ENCODE measurements at places on chromosomes 5 and 9.
A peak's percentile ranks its signal among the peaks of the same experiment; 100 is the strongest.

GRCh38 chr5:664343-664993 lies 28.7 kb downstream of the TPPP start:
- no peak for DNase-seq

DNA sequence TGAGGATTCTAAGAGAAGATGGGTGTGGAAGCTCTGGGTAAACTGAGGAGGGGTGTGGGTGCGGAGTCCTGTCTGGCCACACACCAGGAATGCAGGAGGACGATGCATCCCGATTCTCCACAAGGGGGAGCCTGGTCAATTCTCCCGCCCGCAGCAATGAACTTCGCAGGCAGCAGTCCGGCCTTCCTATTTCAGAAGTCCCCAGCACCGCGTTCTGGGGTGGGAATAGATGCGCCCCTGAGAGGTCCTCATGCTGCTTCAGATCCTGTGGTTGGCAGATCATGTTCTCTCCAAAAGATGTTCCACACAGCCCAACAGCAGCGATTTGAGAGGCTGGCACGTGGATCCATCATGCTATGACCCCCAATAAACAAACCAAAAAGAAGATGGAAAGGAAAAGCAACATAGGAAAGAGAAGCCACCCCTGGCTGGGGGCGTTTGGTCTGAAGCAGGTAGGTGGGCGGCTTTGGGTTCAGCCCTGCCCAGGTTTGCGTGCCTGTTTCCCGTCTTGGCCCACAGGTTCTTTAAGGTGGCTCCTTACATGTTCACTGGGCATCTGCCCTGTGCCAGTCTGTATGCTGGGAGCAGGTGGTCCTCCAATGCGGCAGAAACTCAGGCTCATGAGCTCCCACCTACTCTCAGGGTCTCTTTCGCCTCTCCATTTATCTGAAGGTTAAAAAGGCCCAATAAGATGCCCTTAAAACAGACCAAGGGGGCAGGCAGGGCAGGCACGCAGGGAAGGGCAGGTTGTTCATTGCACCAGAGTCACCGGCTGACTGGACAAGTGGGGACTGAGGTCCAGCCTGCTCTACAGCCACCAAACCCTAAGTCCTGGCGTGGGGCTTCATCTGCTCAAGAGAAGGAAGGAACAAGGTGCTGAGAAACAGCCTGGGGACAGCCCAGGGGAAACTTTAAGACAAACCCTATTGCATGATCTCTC lies 171.6 kb downstream of the PAX5 start:
- peak; percentile 26 for DNase-seq

- no peak for DNase-seq
These were observed 11.1 kb downstream of the ZNF608 start for GRCh38 chr5:124735169-124735858.

DNA sequence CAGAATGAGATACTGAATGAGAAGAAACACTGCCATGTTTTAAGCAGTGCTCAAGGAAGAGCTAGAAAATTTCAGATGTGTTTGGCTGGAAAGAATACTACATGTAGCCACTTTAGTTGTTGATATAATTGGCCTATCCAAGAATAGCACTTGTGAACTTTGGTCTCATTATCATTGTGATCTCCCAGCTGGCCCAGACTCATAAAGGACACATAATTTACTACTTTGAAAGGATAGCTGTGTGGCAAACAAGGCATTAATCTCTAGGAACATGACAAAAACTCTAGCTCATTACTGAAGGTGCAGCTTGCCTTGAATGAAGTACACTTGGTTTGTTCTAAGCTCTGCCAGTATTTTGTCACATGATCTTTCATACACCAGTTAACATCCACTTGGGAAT lies 356.3 kb downstream of the CSNK1G3 start:
- no peak for DNase-seq

DNA sequence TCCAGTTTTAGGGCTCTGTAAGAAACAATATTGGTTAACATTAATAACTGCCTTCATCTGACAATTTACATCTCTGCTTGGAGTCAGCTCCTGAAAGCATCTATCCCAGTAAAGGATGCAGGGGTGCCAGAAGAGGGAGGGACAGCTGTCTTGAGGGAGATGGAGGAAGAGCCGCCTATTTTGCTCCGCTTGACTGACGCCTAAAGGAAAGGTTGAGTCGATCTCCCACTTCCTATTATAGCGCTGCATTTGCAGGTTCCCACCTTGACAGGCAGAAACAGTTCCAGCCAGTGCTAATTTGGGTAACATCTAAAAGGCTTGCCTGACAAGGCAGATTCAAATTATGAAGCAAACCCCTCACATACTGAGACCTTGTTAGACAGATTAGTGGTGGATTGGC lies 374.6 kb downstream of the SPATA31D1 start:
- no peak for DNase-seq

- peak; percentile 71 for DNase-seq
These were observed 43.5 kb upstream of the DNAH5 start for GRCh38 chr5:13987843-13988464.

GRCh38 chr9:121187636-121188305 lies 13.9 kb downstream of the RAB14 start:
- DNase-seq: no peak

- no peak for DNase-seq
These were observed 65.1 kb downstream of the SLC44A1 start for GRCh38 chr9:105309531-105309931.

DNA sequence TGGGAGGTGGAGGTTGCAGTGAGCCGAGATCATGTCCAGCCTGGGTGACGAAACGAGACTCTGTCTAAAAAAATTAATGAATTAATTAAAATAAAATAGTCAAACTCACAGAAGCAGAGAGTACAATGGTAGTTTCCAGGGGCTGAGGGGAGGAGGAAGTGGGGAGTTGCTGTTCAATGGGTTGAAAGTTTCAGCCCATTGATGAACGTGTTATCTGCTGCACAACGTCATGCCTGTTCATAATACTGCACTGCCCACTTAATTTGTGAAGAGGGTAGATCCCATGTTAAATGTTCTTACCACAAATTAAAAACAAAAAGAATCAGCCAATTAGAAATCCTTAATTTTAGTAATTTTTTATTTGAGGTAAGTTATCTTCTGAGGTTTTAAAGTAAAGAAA lies 16.4 kb upstream of the RUFY1 start:
- DNase-seq: no peak

GRCh38 chr5:68054638-68055037 lies 160.9 kb upstream of the PIK3R1 start:
- DNase-seq: no peak

GRCh38 chr9:16247188-16247875 lies 623.1 kb downstream of the BNC2 start:
- no peak for DNase-seq

- no peak for DNase-seq
These were observed 158.8 kb downstream of the C9orf152 start for GRCh38 chr9:110048976-110049698.

DNA sequence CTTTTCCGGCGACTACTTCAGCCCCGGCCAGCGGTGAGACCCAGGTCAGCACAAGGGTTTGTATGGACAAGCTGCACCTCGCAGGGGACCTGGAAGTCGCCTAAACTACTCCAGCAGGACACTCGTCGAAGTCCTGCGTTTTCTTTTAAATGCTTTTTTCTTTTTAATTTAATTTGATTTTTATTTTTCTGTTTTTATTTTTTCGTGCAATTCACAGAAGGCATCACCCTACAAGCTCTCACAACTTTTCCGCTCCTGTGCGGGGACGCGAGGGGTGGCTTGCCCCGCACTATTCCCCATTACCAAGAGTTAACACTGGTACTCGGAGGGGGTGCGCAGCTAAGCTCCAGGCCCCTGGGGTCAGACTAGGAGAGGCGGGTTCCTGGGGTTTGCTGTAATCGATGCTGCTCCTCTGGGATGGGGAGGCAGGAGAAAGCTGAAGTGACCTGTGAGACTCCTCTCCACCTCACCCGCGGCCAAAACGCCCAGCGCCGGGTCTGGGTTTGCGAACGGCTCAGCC lies 1.3 kb downstream of the EDIL3 start:
- peak; percentile 1 for DNase-seq

DNA sequence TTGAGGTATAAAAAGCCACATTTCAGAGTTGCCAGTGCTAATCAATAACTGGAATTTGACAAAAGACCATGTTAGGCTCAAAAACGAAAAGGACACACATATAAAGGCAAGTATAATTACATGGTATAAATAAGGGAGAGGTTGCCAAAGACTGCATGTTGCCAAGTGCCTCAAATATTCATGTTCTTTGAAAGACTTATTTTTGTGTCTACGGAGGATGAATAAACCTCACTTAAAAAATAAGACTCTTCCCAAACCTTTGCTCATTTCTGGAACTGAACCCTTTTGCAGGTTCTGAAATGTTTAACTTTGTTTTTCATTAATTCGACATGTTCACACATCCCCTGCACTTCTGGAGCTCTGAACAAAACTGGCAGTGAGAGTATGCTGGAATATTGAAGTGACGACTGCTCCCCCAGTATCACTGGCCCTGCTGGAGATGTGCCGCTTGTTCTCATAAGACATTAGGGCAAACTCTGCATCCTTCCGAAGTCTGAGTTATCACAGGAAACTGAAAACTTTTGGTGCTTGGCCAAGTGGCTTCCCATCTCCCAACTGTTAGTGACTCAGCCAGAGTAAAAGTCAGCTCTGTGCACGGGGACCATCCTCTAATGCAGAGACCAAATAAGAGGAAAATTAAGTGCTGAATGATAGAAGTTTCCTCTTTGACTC lies 336.8 kb downstream of the GLIS3 start:
- no peak for DNase-seq

- no peak for DNase-seq
These were observed 17.0 kb upstream of the ISOC1 start for GRCh38 chr5:129077433-129078075.

GRCh38 chr5:79843450-79844388 lies 147.3 kb downstream of the MTX3 start:
- DNase-seq: no peak

GRCh38 chr5:53123702-53124101 lies 14.1 kb upstream of the MOCS2 start:
- DNase-seq: no peak

- no peak for DNase-seq
These were observed 47.7 kb downstream of the CFAP77 start for GRCh38 chr9:132457504-132458236.

- no peak for DNase-seq
These were observed 59.4 kb upstream of the BASP1 start for GRCh38 chr5:17157916-17158529.

DNA sequence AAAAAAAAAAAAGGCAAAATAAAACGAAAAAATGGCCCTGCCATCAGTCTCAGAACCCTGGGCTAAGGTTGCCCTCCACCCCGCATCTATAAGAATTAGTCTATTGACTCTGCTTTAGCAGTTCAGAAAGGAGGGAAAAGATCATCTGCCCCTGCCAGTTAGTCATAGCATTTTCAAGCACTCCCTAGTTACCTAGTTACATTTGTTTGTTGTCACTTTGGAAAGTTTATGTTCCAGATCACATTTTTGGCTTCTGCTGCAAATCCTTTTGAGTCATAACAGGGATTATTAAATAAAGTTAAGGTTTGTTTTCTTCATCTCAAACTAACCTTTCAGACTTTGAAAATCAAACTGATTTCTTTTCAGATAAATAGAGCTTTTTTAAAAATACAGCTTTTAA lies 52.1 kb downstream of the AQP7 start:
- DNase-seq: peak; percentile 14

DNA sequence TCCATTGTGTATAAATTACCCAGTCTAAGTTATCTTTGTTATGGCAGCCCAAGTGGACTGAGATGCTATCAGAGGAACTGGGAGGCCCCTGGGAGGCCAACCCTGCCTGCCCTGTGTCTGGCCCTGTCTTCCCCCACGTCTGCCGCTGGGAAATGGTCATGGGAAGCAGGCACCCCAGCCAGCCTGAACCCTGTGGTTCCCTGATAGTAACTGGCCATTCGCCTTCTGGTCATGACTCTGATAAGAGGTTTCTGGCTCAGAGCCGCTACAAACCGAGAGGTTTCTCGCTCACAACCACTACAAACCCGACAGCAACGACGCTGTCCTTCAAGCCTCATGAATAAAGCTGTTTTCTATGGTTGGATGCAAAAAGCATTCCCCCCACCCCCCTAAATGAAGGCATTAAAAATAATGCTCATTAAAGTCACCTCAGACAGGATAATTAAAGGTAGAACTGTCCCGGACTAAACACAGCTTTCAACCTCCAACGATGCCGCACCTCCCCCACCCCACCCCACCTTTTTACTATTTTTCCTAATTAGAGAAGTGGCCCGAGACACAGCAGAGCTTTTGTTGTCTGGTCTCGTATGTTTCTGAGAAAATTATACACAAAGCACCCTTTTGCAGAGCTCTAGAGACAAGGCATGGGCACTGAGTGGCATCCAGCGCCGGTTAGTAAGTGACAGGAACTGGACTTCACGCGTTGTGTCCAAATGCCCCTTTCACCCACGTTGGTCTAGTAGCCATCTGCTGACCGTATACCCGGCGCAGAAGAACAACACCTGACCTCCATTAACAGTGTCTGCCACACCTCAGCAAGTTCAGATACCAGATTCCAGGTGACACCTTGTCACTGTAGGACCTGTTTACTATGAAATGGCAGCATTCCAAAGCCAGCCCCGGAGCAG lies 140.8 kb downstream of the COL23A1 start:
- DNase-seq: no peak

- DNase-seq: peak; percentile 79
These were observed 35.4 kb downstream of the UBE2R2 start for GRCh38 chr9:33852216-33852826.

DNA sequence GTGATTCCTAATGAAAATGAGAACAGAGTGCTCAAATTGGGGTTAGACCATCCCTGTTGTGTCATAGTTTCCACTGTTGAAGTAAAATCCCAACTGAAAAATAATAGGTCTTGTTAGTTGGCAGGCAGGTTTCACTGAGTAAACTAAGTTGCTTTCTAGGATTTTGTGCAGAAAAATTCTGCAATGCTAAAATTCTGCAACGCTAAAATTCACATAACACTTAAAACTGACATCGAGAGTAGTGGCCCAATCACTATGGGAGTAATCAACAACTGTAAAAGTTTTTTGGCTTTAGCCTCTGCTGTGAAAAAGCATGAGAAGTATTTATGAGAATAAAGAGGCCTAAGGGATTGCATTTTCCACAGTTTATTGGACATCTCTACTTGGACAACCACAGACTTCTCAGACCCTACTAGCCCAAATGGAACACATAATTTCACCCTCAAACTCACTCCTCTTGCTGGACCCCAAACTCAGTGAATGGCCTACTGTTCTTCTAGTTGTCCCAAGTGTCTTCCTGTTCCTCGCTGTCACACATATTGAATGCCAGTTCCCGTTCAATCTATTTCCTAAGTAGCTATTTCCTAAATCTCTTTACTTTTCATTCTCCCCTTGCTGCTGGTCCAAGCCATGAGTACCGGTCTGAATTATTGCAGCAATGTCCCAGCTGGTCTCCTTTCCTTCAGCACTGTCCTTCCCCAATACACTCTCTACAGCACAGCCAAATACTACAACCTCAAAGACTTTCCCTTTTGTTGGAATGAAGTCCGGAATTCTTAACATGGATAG lies 355.4 kb downstream of the PDE4D start:
- DNase-seq: no peak

- DNase-seq: no peak
These were observed 138.2 kb downstream of the MVB12B start for GRCh38 chr9:126464694-126465441.

Data from common myeloid progenitor, CD34-positive (primary cell).